Kasumi-1 (cell line): ENCODE measurements at places on chromosomes 3 and 15.

GRCh38 chr3:42751609-42752008 lies 21.4 kb downstream of the CCDC13 start:
- no peak for DNase-seq

- no peak for DNase-seq
These were observed 13.4 kb downstream of the BTD start for GRCh38 chr3:15614958-15615357.

- DNase-seq: no peak
These were observed 29.5 kb upstream of the TMEM115 start for GRCh38 chr3:50388720-50389413.

DNA sequence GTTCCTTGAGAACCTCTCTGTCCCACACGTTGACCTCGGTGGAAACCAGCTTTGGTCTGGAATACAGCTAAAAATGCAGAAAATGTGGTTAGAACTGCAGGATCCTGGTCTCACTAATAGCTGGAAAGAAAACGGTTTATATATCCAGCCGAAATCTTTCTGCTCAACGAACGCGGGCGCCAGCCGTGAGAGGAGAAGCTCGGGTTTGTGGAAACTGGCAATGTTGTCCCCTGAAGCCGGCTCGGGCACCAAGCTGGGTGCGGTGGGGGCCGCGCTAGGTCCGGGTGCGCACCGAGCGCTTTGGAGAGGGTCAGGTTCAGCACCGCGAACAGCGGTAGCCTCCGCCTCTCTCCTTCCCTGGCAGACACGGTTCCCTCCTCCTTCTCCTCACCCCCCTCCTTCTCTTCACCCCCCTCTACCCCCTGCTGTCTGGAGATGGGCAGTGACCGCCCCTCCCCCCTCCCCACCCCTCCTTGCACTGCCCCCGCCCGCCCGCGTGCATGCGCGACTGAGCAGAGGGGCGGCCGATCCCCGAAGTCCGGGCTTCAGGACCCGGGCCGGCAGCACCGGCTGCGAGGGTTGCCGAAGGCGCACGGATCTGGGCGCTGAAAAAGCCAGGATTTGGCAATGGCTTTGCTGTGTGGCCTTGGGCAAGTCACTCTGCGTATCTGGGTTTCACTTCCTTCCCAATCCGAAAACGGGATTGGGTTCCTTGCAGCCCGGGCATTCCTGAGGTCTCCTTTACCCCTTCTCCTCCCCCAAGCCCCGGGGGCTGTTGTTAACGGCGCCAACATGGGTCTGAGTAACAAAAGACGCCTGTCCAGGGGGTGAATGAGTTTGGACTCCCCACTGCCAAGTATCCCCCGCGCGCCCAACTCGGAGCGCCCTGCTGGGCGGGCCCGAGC lies at the start of gene SKOR1:
Gene SKOR1 (plus strand): TSS at position 534 of the 905 bp plus-strand sequence. CDS start 94 bp downstream, at position 628.
- peak; percentile 30 for DNase-seq

GRCh38 chr3:139945386-139945785 lies 10.4 kb downstream of the CLSTN2 start:
- no peak for DNase-seq

GRCh38 chr15:73081321-73081958 lies 29.2 kb downstream of the NEO1 start:
- peak; percentile 43 for DNase-seq

DNA sequence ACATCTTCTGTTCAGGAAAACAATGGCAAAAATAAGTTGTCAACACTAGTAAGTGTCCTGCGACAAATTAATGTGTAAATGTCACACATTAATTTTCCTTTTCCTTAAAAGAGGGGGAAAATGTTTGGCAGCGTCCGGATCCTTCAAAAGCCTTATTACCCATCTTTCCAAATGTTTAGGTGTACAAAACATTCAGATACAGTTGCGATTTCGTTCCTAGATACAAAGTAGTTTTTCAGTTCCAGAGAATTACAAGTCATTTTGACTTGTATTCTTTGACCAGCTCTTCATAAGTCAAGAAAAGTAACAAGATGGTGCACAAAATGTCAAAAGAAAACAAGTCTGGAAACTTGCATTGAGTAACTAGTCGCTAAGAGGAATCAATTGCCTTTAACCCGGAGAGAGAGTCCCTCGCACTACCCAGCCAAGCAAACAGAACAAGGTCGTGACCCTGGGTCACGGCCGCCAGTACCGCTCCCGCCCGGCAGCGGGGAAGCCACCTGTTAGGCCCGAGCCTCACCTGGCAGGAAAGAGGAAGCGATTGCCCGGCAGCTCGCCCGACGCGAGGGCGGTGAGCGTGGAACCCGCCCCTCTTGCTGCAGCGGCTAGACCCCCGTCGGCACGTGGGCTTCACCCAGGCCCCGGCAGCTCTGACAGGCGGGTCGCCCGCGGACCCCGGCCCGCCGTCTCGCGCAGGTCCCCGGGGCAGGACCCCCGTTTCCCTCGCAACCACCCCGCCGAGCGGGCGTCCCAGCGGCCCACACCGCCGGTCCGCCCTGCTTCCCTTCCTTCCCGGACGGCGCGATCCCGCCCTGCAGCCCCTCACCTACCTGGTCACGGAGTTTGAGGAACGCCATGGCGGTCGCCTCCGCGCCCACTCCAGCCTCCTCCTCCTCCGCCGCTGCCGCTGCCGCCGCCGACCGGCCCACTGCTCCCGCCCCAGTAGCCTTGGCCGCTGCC lies 61.0 kb upstream of the ANKRD28 start:
- DNase-seq: peak; percentile 22

DNA sequence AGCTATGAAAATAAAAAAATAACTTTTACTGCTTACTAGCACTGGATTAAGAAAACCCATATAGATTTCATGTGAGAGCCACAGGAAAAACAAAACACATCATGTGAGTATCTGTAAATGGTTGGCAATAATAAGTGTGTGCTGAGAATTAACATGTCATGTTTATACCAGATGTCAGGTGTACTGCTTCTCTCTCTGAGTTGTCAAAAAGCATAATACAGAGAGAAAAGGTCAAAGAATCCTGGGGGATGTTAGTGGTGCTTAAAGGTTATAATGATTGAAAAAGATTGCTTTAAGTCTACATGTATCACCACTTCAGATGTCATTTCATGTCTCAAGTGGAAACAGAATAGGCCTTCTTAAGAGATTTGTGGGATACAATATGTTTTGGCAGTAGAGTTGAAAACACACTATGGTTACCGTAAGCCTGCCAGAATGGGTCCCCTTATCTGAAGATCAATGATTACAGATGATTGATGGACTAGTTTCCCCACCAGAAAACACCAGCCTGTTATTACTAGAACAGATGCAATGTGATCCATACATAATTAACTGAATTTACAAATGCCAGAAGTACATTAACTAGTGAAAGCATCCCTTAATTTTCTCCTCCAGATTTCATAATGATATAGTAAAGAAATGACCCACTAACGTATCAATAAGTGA lies 204.1 kb downstream of the CNTN3 start:
- no peak for DNase-seq

GRCh38 chr3:189845069-189845468 lies 213.9 kb downstream of the TP63 start:
- DNase-seq: no peak

DNA sequence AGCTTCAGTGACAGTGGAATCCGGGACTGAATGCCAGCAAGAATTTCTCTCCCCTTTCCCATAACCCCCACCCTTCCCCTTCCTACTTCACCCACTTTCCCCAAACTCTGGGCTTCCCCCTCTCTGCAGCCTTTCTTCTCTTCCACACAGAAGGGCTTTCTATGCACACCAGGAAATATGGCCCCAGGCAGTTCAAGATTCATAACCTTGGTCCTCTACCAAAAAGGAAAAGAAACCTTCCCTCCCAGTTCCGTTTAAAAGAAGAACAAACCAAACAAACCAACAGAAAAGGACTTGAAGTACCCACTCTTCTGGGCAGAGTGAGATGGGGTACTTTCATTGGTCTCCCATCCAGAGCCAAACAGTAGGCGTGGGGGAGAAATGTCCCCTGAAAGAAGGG lies 68.8 kb upstream of the ABHD2 start:
- DNase-seq: no peak

DNA sequence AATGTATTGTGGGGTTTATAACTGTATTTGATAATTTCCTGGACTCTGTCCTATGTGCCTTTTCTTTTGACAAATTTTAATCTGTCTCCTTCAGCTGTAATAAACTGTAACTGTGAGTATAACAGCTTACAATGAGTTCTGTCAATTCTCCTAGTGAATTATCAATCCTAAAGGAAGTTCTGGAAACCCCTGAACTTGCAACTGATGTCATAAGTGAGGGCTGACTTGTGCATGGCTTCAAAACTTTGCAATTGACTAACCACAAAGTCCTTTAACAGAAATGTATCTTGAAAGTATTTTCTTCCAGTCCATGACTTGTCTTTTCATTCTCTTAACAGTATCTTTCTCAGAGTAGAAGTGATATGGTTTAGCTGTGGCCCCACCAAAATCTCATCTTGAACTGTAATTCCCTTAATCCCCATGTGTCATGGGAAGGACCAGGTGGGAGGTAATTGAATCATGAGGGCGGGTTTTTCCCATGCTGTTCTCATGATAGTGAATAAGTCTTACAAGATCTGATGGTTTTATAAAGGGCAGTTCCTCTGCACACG lies 108.3 kb downstream of the TFDP2 start:
- no peak for DNase-seq

DNA sequence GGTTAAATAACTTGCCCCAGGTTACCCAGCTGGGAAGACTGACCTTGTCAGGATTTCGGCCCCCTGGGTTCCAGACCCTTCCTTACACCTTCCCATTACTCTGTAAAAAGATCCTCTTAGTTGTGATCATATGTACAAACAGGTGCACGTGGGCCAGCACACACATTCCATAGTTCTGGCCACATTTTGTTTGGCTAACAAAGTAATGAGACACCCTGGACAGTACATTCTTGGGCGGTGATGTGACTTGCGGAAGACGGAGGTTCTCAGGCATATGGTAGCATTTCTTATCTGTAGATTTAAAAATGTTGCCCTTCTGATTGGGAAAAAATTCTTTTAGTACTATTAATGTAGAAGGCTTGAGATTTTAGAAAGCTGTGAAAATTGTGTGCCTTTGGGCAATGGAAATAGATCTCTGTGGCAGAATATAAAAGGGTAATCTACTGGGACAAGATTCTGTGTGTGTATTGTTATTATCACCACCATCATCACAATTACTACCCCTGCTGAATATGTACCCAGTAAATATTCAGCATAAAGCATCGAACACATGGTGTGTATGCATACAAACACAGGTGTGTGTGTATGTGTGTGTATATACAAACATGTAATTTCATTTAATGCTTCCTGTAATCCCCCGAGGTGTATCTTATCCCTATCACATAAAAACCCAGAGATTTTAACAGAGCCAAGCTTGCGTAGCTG lies 205.4 kb upstream of the UBE2E1 start:
- DNase-seq: no peak

DNA sequence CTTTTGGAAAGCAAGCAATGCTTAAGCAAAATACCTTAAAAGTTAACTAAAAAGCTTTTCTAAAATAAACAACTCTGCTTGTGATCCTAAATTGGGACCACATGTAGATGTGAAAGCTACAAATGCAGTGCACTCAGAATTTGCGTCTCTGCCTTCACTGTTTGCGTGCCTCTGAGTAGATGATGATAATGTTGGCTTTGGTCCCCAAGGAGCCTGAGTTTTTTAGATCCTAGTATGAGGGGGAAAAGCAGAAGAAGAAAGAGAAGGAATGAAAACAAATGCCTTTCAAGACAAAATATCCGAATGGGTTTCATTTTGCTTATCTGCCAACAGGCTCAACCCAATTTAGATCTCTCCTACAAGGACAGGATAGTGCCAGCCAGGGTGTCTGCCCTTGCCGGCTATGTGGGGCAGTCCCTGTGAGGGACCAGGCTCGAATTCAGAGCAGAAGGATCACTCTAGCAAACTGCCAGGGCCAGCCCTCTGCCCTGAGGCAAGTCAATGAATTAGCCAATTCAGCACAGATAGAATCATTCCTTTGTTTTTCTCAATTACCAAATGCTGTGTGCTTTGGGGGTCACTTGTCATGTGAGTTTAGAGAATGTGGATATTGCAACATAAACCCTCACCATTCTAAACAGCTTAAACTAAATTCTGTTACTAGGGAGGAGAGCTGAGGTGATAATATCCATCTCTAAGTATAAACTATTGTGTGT lies 28.5 kb downstream of the SCG5 start:
- no peak for DNase-seq

DNA sequence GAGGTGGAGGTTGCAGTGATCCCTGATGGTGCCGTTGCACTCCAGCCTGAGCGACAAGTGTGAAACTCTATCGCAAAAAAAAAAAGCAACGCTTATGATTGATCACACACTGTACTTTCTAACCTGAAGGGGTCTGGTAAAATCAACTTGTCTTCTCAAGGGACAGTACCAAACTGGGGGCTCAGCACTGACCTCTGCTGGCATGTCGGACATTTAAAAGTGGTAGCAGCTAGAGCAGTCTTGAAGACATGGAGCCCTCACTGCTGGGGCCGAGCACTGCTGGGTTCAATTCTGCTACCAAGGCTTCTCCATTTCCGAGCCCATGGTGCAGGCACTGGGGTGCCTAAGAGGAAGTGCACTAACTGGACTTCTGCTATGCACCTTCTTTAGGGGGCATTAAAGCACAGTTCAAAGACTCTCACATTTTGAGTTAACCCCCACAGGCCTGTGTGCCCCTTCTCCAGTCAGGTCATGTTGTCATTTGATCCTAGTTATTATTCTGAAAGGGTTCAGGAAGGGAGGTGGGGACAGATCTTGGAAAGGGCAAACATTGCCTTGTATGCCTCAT lies 26.4 kb upstream of the LAMP3 start:
- peak; percentile 45 for DNase-seq

DNA sequence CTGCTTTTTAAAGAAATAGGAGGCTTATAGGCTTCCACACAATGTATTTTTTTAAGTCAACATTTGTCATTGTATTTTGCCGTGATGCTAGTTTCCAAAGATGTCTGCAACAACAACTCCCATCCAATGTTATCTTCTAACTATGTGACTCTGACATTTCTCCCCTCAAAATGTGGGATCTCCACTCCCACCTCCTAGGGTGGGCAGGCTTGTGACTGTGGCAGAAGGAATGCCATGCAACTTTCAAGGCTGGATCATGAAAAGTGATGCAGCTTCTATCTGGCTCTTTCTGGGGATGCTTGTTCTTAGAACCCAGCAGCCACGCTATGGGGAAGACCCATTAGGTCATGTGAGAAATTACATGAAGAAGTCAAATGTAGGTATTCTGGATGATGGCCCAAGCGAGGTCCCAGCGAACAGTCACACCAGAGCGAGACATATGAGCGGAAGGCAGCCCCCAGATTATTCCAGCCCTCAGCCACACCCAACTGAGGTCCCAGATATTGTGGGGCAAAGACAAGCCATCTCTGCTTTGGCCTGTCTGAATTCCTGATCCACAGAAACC lies 124.3 kb downstream of the BDH1 start:
- DNase-seq: no peak

- DNase-seq: no peak
These were observed 65.5 kb upstream of the ROPN1 start for GRCh38 chr3:124057420-124057819.

- DNase-seq: no peak
These were observed 52.1 kb downstream of the TFG start for GRCh38 chr3:100761211-100761942.

DNA sequence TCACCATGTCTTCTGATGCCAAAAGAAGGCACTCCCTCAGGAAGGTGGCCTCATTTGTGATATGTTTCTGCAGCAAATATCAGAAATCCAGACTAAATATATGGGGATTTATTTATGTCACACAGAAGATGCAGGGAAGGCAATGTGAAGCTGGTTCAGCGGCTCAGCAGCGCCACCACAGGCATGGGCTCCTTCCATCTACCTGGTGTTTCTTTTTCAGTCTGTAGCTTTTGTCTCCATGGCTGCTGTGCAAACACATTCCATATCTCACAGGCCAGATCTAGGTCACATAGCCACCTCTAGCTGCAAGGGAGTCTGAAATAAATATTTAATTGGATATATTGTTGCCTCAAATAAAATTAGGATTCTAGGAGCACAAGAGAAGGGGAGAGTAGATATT lies 502.1 kb upstream of the IL12A start:
- no peak for DNase-seq

- no peak for DNase-seq
These were observed 289.9 kb downstream of the SATB1 start for GRCh38 chr3:18135060-18135814.
